ENCODE measurements at places on chromosomes 7 and 10.

- no peak for DNase-seq
Observed at GRCh38 chr10:133150656-133151055, 9.4 kb upstream of the KNDC1 start.

GRCh38 chr7:16433568-16434122, 12.3 kb upstream of the CRPPA start:
- no peak for DNase-seq

DNA sequence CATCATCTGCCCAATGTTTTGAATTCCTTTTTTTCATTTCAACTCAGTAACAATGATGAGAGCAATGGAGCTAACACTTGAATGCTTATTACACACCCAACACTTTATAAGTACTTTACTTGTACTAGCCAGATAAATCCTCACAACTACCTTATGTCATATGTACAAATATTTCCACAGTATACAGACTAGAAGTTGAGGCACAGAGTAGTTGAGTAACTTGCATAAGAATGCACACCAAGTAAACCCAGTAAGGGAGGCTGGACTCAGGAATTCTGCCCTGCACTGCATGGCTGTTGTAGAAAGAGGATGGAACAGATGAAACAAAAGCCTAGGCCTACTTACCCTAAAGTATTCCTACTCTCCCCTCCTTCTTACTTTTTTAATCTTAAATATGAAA, 15.8 kb downstream of the DPY19L1 start:
- DNase-seq: no peak

GRCh38 chr10:31467791-31468535, 148.9 kb downstream of the ZEB1 start:
- no peak for DNase-seq

GRCh38 chr7:30865821-30866220, 45.8 kb upstream of the AQP1 start:
- no peak for DNase-seq
